ENCODE measurements at places on chromosomes 1 and 21.

GRCh38 chr21:40179166-40179565 lies 311.9 kb downstream of the PCP4 start:
- no peak for DNase-seq

- no peak for DNase-seq
Measured at GRCh38 chr1:14696761-14697160, 98.3 kb downstream of the KAZN start.

DNA sequence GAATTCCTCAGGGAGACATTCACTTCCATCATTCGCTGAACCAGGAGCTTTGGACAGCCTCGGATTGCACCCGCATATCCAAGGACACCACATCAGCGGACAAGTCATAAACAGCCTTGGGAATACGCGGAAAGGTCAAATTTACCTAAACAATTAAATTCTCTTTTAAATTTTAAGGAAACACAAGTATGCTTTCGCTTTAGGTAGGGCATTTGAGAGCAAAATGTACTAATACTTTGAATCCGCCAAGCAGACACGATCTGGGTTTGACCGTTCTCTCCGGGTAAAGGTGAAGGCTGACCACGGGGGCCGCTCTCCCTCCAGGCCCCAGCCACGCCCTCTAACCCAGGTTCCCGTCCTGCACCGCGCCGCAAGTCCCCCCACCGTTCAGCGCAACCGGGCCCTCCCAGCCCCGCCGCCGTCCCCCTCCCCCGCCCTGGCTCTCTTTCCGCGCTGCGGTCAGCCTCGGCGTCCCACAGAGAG lies 479 bp upstream of the ACADM start:
- DNase-seq = no peak

DNA sequence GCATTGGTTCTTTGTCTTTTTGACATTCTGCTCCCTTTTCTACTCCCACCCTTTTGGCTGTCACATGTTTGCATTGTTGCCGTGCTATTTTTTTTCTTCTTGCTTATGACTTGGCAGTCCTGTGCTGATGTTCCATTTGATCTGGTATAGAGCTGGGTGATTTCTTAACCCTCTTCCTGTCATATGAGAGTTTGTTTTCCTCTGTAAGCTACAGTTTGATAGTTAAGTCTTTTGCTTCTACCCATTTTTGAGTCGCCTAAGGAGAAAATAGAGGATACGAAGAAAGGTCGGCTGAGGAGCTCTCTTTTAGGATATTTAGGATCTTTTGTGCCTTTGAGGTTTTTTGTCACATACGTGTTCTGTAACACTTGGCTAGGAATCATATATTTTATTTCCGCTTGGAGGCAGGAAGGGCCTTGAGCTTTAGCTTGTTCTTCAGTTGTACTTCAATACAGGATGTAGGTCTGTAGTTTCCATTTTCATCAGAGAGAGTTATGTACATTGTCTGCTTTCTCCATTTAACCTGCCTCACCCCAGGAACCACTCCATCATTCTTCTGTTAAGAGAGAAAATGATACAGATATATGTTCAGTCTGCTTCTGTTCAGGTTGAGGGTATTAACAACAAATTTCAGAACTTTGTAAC lies 150.7 kb downstream of the BACH1 start:
- DNase-seq = no peak

DNA sequence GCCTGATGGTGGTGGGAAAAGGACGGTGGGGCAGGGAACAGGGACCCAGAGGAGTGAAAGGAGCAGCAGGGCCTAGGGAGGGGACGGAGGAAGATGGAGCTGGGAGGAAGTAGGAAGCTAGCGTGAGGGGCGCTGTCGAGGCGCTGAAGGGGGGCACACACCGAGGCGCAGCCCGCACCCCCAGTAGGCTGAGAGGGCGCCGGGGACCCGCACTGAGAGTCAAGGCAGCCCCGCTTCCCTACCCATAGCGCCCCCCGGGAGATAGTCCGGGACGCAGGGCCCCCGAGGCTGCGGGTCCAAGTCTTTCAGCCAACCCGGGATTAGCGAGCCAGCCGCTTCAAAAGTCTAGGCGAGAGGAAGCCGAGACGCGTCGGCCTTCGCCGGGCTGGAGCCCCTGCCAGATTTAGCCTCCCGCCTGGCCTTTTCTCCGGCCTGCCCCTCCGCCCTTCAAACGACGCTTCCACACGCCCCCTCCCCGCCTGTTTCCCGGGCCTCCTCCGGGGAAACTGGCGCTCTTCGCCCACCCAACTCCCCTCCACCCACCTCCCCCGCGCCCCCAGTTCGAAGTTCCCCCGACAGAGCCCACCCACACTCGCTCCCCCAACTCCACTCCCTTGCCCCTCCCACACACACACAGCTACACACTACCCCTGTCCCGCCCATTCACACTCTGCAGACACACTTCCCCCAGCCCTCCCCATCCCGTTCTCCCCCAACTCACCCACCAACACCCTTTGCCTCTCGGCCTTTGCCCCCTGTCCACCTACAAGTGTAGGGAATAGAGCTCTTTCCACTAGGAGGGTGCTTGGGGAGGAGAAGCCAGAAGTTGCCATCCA lies 7.8 kb upstream of the PROX1 start:
- no peak for DNase-seq

- no peak for DNase-seq
Measured at GRCh38 chr1:215417122-215417521, 150.0 kb upstream of the KCTD3 start.

GRCh38 chr1:182217967-182218366 lies 156.5 kb upstream of the ZNF648 start:
- DNase-seq = no peak

DNA sequence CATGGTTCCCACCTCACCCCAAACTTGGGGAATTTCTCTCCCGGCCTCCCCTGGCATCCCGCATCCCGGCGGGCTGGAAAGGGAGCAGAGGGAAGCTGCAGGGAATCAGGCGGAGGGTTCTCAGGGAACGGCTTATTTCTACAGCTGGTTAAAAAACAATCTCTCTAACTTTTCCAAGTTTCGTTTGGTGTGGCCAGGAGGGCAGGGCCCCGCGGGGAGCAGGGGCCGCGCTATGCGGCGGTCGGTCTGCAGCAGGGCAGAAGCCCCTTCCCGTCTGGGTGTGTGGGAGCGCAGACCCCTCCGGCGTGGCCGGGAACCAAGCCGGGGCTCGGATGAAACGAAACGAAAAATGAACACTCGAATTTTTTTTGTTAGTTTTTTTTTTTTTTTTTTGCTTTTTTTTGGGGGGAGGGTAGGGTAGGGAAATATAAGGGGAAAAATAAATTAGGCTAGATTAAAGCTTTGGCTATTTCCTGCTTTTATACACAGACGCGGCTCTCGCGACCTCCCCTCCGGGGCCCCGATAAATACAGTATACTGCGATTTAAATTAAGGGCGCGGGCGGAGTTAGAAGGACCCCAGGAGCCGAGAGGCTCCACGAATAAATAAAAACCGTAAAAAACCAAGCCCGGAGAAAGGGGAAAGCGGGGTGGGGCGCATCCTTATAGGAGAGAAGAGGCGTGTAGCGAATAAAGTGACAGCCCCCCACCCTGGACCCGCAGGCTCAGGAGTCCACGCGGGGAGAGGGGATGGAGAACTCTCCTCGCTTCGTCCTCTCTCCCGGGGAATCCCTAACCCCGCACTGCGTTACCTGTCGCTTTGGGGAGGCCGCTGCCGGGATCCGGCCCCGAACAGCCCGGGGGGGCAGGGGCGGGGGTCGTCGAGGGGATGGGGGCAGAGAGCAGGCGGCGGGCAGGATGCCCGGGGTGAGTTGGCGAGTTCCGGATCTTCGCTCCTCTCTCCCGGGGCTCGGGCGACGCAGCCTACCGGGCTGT lies 2.1 kb downstream of the POU3F1 start:
- DNase-seq = no peak

- no peak for DNase-seq
Measured at GRCh38 chr1:153831026-153831425, 55.8 kb downstream of the SLC27A3 start.

DNA sequence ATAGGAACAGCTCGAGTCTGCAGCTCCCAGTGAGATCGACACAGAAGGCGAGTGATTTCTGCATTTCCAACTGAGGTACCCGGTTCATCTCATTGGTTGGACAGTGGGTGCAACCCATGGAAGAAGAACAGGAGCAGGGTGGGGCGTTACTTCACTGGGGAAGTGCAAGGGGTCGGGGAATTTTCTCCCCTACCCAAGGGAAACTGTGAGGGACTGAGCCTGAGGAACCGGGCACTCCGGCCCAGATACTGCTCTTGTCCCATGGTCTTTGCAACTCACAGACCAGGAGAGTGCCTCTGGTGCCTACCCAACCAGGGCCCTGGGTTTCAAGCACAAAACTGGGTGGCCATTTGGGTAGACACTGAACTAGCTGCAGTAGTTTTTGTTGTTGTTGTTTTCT lies 307.1 kb downstream of the AMY1C start:
- no peak for DNase-seq

DNA sequence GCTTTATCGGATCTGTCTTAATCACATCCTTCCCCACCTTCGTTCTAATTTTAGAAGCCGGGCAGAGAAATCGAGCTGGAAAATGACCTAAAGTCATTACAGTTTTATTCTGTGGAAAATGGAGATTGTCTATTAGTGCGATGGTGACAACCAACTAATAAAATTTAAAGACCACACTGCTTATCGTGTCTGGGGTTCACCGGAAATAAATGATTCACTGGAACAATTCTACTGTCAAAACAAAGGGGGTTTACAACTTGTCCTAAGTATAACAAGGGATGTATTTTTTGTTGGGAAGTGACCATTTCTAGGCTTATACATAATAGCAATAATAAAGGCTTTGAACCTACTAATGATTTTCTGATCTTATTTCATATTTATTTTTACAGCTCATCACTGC lies 55.6 kb downstream of the B3GALNT2 start:
- no peak for DNase-seq

DNA sequence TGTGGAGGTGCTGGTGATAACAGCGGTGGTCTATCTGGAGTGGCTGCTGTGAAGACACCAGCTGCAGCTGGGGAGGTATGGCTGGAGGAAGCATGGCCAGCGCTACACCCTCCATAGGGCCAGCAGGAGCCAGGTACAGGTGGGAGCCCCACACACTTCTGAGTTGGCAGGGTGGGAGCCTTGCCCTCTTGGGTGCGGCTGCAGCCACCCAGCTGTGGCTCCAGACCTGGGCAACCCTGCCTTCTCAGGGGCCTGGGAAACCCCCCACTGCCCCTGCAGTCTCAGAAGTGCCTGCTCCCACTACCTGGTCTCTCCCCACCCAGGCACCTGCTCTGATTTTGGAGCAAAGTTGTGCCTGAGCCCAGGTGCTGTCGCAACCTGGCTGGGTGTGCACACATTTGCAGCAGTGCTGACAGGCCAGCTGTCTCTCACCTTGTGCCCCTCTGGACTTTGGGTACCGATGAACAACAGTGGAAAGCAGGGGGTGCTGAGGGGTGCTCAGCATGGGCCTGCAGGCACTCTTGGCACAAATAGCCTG lies 76.2 kb downstream of the DPYD start:
- no peak for DNase-seq

DNA sequence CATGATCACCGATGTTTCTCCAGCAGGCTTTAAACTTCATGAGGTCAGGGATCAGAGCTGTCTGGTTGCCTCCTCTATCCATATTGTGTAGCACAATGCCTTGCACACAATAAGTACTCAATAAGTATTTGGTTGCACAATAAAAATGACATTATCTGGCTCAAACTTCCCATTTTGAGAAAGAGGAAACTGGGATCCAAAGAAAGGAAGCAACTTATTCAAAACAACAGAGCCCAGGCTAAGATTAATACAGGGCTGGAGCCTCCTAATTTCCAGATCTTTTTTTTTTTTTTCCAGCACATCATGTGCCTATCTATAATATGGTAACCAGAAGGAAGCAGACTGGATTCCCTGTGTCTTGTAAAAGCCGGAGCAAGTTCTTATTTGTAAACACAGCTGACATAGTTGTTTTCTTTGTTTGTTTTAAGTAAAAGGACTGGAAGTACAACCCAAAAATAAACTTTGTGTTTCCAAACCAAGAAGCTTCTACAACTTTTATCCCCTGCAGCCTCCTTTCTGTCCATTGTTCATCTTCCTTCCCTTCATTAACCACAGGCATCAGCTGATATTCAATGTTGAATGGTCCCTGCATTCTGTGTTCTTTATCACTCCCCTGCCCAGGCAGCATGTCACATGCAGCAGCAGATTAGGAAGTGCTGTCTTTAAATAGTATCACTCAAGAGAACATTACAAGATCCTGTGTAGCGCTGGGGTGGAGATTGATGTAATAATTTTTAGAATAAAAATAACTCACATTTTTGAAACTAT lies 71.2 kb upstream of the HOOK1 start:
- DNase-seq = no peak

- DNase-seq = no peak
Measured at GRCh38 chr1:31714442-31715086, 10.7 kb upstream of the COL16A1 start.

- DNase-seq = no peak
Measured at GRCh38 chr1:43444151-43444828, 9.4 kb downstream of the HYI start.
